ENCODE measurements at places on chromosomes 7 and 10.

DNA sequence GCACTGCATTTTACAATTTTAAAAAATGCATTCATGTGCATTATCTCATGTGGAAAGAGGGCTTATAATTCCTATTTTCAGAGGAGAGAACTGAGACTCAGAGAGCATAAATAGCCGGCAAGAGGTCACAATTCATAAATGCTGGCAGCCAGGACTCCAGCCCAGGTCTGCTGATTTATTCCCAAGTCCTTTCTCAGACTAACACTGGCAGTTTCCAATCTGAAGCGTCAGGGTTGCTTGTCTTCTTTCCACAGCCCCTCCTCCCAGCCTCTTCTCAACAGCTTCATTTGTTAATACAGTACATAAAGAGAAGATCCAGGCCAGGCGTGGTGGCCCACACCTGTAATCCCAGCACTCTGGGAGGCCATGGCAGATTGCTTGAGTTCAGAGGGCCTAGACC, 108.9 kb downstream of the PARD3 start:
- DNase-seq, result no peak

GRCh38 chr7:157054927-157055326, 44.5 kb upstream of the MNX1 start:
- DNase-seq, result no peak

- no peak for DNase-seq
These were observed 7.4 kb upstream of the XRCC2 start for GRCh38 chr7:152683297-152683696.

- peak; percentile 74 for DNase-seq
These were observed 781 bp upstream of the GRM8 start for GRCh38 chr7:127253281-127254162.

DNA sequence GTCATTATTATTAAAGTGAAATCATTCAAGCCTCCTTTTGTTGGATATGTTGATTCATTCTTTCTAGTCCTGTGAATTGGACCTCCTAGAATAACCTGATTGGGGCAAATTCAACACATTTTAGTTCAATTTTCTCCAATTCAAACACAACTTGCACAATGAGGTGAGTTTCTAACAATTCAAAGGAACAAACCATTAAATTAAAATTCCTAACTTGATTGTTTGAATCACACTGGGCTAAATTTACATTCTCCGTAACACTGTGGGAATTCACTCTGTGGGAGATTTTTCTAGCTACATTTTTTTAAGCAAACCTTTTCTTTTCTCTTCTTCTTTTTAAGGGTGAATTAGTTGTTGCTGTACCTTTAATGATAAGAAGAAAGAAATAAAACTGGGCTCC, 68.3 kb upstream of the CABCOCO1 start:
- DNase-seq, result no peak

- no peak for DNase-seq
These were observed 140.8 kb upstream of the FAM20C start for GRCh38 chr7:51456-52068.

DNA sequence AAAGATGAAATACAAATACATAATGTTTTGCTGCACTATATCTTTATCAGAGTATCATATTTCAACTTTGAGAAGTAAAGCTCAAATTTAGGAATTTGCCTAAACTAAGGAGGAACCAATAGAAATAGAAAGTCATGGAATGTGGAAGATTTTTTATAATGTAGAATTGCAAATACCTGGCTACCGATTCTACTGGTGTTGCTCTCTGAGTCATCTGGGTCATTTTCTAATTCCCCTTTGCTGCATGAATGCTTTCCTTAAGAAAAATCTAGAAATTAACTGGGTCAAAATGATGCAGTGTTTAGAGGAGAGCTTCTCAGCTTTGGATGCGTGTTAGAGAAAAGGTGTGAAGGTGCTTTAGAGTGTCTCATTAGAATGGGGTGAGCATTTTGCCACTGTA, 568.9 kb upstream of the ANKRD30A start:
- DNase-seq, result no peak

- DNase-seq, result no peak
These were observed 299.9 kb upstream of the PITRM1 start for GRCh38 chr10:3472287-3473051.

DNA sequence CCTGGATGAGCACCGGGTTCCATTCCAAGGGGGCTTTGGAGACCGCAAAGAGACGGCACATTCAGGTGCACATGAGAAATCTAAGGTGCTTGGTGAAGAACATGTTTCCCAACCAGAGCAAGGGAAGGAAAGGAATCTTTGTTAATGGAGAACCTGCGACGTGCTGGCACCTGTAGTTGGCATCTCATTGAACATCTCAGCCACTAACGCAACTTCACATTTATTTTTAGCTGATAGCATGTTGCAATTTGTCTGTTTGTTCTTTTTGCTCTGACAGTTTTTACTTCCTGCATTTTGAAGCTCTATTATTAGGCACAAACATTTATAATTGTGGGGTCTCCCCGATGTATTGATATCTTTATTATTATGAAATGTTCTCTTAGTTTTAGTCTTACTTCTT, 316.7 kb downstream of the TCERG1L start:
- no peak for DNase-seq

DNA sequence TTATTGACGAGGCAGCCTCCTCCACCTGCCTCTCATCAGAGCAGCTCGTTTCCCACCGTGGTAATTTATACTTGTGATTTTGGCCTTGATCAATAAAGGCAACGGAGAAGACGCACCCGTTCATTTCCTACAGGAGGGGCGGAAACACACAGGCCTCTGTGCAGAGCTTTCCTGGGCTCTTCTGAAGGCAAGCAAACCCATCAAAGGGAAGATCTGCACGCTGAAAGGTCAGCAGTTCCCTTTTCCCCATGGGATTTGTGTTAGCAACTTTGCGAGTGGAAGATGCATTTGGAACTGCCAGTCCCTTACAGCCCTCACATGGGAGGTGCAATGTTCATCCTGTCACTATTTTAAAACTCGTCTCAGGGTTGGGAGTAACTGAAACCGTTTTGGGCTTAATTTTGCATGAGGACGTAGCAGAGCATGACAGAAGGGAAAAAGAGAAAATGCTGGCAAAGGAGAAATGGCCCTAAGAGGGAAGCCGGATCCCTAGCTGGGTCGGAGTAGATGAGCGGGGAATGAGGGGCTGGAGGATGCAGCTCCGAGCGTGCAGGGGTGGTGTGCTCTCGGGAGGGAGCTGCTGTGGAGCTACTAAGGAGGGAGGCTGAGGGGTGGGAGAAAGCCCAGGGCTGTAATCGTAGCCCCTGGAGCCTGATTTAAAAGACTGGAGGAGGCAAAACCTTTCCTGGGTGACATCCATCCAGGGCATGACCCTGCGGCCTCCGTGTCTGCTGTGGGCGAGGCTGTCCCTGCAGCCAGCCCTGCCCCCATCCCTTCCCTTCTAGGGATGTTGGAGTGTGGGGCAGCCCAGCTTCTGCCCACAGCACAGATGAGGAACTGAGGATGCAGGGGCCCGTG, 111.1 kb upstream of the FAM20C start:
- DNase-seq, result no peak

- no peak for DNase-seq
These were observed 188.7 kb downstream of the EMX2 start for GRCh38 chr10:117731121-117731791.

DNA sequence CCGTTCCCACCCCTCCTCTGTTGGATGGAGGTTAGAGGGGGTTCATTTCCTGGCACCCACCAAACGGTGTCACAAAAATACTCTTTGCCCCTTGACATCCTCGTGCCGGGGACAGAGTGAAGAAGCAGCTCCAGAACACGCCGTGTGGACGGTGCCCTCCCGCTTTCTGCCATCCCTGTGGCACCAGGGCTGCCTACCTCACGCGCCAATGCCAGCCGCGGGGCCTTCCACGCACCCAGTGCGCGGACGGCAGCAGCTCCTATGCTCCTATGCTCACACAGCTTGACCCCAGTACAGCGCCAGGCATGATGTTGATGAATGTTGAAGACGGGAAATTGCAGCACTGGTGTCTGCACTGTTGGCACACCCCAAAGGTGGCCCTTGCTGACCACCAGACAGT, 507.2 kb upstream of the FOXK1 start:
- DNase-seq, result no peak

DNA sequence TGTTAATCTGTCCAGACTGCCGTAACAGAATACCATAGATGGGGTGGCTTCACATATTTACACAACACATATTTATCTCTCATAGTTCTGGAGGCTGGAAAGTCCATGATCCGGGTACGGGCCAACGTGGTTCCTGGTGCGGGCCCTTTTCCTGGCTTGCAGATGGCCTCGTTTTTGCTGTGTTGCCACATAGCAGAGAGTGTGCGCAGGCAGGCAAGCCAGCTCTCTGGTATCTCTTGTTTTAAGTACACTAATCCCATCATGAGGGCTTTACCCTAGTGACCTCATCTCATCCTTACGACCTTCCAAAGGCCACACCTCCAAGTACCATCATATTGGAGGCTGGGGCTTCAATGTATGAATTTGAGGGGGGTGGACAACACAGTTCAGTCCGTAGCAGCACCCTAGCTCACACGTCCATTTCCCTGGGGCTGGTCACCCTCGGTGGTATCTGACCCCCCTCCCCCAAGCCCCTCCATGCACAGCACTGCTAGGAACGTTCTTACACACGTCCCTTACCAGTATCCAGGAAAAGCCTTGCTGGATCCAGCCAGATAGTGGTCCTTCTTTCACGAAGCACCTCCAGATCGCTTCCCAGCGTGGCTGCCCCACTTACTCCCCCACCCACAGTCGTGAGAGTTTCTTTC, 21.5 kb downstream of the CUX1 start:
- DNase-seq, result no peak

- peak; percentile 54 for DNase-seq
These were observed 172.3 kb upstream of the ADO start for GRCh38 chr10:62632071-62632809.

DNA sequence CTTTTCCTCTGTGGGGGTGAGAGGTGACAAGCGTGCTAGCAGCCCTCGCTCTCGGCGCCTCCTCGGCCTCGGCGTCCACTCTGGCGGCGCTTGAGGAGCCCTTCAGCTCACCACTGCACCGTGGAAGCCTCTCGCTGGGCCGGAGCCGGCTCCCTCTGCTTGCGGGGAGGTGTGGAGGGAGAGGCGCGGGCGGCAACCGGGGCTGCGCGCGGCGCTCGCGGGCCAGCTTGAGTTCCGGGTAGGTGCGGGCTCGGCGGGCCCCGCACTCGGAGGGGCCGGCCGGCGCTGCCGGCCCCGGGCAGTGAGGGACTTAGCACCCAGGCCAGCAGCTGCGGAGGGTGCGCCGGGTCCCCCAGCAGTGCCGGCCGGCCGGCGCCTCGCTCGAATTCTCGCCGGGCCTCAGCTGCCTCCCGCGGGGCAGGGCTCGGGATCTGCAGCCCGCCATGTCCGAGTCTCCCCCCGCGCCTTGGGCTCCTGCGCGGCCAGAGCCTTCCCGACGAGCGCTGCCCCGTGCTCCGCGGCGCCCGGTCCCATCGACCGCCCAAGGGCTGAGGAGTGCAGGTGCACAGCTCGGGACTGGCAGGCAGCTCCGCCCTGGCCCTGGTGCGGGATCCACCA, 352.8 kb upstream of the PODXL start:
- DNase-seq, result no peak

DNA sequence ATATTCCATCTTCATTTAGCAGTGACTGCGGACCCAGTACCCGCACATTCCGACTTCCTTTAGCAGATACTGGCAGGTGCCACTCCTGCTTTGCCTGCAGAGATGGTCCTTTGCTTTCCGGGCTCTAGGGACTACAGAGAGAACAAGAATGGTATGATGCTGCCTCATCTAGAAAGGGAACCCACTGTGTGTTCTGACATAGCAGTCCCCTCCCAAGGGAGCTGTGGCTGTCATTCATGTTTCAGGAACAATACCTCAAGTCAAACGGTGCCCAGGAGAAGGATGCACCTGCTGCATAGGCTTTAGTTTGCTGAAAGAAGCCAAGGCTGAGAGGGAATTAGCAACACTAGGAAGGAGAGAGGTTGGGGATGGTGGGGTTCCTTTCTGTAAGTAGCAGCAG, 15.9 kb upstream of the TMEM72 start:
- DNase-seq, result no peak

DNA sequence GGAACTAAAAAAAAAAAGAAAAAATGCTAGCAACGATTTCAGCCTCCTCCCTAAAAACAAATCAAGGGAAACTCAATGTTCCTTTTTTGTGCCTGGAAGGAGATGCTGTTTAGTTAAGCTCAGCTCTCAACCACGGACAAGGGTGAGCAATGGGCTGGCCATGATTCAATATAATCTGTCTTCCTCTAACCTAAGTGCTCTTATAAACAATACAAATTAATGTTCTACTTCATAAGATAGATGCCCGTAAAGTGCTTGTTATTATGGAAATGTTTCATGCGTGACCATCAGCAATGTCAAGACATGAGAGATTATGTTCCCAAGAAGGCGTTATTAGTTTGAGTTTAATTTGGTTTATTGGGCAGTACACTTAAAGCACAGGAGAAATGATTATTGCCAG, 320.3 kb downstream of the SFMBT2 start:
- no peak for DNase-seq

GRCh38 chr10:51879238-51879637, 179.8 kb upstream of the CSTF2T start:
- no peak for DNase-seq

DNA sequence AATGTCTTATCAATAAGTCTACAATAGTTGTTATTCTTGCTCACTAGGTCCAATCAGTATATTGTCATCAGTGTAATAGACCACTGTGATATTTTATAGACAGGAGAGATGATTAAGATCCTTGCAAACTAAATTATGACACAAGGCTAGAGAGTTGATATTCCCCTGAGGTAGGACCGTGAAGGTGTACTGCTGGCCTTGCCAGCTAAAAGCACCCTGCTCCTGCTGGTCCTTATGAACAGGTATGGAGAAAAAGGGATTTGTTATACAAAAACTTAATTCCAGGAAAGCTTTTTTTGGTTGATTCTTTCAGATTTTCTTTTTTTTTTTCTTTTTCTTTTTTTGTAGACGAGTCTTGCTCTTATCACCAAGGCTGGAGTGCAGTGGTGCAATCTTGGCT, 16.8 kb upstream of the TMEM213 start:
- no peak for DNase-seq

- DNase-seq, result no peak
These were observed 162.2 kb downstream of the LRRTM3 start for GRCh38 chr10:67088036-67088435.

DNA sequence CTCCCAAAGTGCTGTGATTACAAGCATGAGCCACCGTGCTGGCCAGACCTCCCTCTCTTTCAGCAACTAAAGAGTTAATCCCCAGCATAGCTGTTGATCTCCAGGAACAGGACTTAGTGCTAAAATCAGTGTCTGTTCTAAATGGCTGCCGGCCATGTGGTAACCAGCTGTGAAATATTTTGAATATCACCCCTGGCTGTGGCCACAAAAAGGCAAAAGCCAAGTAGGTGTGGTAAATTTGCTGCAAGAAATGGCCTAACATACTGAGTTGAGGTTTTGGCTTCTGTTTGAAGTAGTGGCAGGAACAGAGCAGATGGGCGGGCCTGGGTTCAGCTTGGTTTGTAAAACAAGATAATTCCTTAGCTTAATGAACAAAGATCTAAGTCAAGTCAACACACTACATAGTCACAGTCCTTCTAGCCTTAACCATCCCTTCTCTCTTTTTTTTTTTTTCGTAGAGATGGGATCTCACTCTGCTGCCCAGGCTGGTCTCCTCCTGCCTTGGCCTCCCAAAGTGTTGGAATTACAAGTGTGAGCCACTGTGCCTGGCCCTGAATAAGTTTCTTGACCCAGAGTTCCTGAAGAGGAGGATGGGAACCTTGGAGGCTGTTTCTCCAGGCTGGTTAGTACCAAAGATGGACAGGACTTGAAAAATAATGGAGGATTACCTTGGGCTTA, 22.7 kb upstream of the AGFG2 start:
- no peak for DNase-seq

- DNase-seq, result no peak
These were observed 48.8 kb upstream of the ZNF680 start for GRCh38 chr7:64611717-64612116.

- no peak for DNase-seq
These were observed 58.2 kb upstream of the CAMK2B start for GRCh38 chr7:44383566-44383965.

- DNase-seq, result no peak
These were observed 285.6 kb downstream of the HGF start for GRCh38 chr7:81484261-81484660.
